CD4-positive, alpha-beta T cell treated with Interleukin-17A for 1 hour (primary cell): ENCODE measurements at places on chromosomes 13 and 19.
A peak's percentile ranks its signal among the peaks of the same experiment; 100 is the strongest.

DNA sequence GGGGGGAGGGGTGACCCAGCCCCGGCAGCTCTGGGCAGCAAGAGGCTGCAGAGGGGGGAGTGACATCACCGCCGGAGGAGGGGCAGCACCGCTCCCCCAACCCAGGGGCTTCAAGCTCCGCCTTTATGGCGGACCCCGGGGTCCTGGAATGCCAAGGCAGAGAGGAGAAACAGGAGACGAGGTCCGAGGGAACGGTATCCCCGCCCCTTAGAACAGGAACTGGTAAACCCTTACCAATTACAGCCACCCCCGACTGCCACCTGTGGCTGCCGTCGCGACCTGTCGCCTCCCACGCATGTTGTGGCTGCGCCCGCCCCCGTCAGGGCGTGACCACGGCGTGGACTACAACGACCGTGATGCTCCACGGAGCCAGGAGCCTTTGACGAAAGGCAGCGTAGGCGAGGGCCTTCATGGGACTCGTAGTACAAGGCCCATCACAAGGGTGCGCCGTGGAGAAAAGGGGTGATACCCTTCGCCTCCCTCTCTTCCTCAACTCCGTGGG, 4.1 kb upstream of the KCNC3 start:
- peak; percentile 94 for DNase-seq

- peak; percentile 52 for DNase-seq
Observed at GRCh38 chr13:59677966-59678814, 485.5 kb downstream of the DIAPH3 start.

DNA sequence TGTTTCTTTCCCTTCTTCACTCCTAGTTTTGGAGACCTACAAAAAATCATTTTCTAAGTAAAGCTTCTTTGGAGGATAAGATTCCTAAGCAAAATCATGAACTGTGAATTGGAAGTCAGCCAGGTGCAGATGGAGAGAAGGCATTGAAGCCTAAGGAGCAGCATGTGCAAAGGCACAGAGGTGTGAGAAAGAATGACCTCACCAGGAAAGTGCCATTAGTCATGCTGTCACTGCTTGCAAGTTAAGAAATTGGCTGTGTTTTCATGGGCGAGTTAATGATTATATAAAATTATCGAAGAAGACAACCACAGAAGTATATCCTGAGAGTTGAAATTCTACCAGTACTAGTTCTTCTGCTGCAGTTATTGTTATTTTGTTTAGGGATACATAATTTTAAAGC, 80.3 kb upstream of the KLHL1 start:
- DNase-seq: no peak

DNA sequence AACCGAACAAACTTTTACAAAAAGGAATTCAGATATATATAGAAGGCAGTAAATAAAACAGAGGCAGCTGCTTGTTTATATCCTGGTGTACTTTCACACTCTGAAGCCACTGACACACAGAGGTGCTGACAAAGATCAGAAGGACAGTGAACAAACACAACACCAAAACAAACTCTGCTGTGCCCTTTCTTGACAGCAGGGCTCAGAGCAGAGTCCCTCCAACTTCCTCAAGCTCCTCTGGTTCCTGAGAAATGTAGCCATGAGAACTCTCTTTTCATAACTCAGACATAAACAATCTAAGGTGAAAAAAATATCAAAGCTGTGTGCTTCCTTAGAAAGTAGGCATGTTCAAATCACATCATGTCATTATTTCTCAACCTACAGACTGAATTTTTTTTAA, 1052.8 kb upstream of the SPRY2 start:
- DNase-seq: no peak

GRCh38 chr19:34493649-34494044, 12.1 kb downstream of the WTIP start:
- no peak for DNase-seq

- DNase-seq: no peak
Observed at GRCh38 chr13:106172176-106172905, 363.1 kb downstream of the EFNB2 start.

- DNase-seq: no peak
Observed at GRCh38 chr19:7000816-7001215, 20.4 kb downstream of the MBD3L2B start.

DNA sequence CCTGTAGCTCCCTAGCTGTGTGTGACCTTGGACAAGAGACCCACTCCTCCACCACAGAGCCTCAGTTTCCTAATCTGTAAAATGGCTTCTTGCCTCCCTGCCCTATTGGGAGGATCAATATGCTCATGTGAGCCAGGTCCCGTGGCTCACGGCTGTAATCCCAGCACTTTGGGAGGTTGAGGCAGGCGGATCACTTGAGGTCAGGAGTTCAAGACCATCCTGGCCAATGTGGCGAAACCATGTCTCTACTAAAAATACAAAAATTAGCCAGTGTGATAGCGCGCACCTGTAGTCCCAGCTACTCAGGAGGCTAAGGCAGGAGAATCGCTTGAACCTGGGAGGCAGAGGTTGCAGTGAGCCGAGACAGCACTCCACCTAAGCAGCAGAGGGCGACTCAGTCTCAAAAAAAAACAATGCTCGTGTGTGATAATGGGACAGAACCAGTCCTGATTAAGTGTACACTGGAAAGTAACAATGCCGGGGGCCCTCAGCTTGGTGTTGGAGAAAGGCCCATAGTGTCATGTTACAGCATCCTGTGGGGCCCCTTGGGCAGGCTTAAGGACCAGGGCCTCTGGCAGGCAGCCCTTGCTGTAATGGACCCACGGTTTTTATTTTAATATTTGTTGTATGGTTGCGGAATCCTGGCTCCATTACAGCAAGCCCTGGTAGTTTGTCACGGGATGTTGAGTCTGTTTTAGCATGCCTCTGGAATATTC, 6.8 kb downstream of the RPS11 start:
- peak; percentile 80 for DNase-seq

DNA sequence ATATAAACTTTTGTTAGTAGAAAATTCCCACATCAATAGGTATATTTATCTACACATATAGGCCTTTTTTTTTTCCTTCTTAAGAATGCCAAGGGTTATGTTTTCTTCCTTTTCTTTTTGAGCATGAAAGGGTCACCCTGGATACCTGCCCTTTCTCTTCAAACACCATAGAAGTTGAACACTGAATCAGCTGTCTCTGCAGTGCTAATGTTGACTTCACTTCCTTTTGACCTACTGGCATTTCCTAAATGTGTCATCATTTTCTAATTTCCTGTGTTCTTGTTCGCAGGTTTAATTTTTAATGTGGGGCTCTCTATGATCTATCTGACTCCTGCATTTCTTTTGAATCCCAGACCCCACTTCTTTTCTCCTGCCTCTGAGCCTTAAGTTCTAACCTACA, 532.0 kb downstream of the GPC6 start:
- DNase-seq: no peak
